ENCODE measurements at places on chromosomes 1 and 21.
A peak's percentile ranks its signal among the peaks of the same experiment; 100 is the strongest.

- DNase-seq, result no peak
Observed at GRCh38 chr1:37567023-37567422, 10.3 kb downstream of the DNALI1 start.

- peak; percentile 37 for DNase-seq
Observed at GRCh38 chr1:53084589-53084971, 22.6 kb downstream of the PODN start.

DNA sequence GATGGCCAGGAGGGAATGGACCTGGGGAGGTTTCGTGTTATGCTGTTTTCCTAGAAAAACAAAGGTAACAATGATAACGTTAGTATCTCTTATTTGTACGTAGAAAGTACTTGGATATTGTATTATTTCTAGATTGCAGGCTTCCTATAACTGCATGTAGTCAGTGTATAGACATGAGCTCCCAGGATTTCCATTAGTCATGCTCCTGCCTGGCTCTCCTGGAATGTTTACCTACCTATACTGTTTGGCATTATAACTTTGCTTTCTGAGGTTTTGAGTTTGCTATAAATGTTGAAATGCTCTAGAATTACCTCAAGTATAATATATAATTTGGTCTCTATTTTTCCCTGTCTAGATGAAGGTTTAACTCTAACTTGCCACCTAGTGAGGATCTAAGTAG lies 66.1 kb downstream of the TTC3 start:
- DNase-seq, result no peak

- DNase-seq, result no peak
Observed at GRCh38 chr1:28354121-28354520, 15.4 kb upstream of the PHACTR4 start.

DNA sequence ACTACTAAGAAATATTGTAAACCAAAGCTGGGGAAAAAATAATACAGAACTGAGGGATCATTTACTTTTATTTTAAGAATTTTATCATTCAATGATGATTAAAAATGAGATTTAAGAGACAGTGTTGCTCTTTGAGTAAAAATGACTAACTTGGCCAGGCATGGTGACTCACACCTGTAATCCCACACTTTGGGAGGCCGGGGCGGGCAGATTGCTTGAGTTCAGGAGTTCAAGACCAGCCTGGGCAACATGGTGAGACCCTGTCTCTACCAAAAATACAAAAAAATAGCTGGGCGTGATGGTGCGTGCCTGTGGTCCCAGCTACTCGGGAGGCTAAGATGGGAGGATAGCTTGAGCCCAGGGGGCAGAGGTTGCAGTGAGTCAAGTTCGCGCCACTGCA lies 21.8 kb upstream of the PLEKHO1 start:
- no peak for DNase-seq

GRCh38 chr1:76759950-76760349 lies 107.3 kb upstream of the ST6GALNAC5 start:
- DNase-seq, result peak; percentile 7

DNA sequence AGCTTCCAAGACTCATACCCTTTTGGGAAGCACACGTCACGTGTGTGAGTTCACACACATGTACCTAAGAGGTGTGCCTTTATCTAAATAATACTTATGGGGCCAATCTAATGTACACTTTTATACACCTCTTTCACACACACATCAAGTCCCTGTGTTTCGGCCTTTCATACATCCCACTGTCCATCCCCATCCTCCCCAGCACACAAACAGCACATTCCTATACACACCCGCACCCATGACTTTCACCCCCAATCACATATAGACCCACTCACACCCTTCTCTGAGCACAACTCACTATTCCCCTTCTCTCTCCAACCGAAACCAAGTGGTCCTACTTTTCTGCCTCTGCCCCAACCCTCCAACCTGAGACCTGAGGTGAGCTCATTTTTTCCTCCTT lies 3.5 kb downstream of the MEX3A start:
- no peak for DNase-seq

GRCh38 chr1:40662151-40662550 lies 3.3 kb downstream of the RIMS3 start:
- DNase-seq, result no peak

DNA sequence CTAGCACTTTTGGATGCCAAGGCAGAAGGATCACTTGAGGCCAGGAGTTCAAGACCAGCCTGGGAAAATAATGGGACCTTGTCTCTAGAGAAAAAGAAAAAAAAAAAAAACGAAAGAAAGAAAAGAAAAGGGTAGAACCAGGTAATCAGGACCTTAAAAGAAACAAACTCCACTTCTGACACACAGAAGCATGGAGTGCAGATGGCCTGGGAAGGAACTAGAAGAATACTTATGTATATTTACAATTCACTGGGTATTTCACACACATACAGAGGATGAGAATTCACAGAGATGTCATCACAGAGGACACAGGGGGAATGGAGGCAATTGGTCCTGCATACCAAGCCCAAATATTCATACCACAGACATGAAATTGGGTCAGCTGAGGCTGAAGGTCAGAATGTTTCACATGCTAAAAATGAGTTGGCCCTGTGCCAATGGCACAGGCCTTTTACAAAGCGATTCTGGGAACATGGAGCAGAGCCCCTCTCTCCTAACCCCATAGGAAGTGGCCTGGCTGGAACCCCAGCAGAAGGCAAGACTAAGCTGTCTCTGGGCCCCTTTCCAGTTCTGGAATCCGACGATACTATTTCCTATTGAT lies 4.4 kb downstream of the B4GALT3 start:
- DNase-seq, result no peak

DNA sequence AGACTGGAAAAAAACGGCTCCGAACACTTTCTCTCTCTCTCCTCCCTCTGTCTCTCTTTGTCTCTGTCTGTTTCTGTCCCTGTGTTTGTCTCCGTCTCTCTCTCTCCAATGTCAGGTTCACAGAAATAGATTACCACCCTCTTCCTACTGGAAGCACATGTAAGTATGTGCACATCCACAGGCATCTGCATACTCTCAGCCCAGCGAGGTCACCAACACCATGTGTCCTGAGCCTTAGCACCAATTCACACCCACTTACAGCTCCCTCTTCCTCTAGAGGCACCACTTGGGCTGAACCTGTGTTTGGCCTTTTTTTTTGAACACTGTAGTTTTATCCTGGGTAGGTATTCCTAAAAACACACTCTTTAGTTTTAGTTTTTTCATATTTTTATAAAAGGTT lies 130.5 kb downstream of the ETS2 start:
- no peak for DNase-seq

DNA sequence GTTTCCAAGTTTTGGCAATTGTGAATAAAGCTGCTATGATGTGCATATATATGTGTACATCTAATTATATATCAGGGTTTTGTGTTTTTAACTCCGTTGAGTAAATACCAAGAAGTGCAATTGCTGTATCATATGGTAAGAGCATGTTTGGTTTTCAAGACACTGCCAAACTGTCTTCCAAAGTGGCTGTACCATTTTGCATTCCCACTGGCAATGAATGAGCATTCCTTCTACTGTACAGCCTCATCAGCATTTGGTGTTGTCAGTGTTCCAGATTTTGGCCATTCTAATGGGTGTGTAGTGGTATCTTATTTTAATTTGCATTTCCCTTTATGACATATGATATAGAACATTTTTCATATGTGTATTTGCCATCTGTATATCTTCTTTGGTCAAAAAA lies 246.3 kb downstream of the USH2A start:
- no peak for DNase-seq

DNA sequence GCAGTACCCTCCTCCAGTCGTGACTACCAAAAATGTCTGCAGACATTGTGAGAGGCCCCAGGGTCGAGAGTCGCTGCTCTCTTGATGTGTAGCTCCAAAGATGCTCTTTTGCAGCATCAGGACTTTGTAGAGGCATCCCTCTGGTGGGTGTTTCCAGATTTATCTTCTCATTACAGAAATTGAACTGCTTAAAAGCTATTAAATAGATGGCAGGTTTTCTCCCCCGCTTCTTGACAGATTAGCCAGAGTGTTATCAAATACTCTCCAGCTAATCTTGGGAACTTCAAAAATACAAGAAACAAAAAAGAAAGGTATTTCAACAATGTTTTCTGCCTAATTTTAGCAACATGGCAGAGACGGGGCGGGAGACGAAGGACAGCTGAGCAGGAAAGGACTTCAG lies 265.2 kb downstream of the KIF26B start:
- no peak for DNase-seq

- DNase-seq, result no peak
Observed at GRCh38 chr1:212317916-212318315, 32.7 kb downstream of the PPP2R5A start.

GRCh38 chr1:60942291-60942690 lies 140.1 kb upstream of the NFIA start:
- no peak for DNase-seq
